Fibroblast of lung (primary cell): ENCODE measurements at places on chromosomes 13 and 19.

DNA sequence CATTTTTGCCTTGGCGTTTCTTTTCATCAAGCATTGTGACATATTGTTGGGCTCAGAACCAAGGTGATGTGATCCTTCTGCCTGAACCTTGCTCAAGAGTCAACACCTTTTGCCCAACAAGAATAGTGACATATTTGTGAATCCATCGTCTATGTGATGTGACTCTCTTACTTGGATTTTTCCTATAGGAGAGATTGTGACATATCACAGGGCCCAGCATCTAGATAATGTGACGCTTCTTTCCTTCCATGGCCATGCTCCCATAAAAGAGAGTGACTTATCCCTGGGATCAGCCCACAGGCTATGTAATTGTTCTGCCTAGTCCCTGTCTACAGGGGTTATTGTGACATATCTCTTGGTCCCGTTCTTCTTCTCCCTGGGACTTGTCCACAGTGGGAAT lies 8.5 kb upstream of the ZNF429 start:
- no peak for DNase-seq

- no peak for DNase-seq
These were observed 27.1 kb downstream of the LNX2 start for GRCh38 chr13:27593267-27593666.

DNA sequence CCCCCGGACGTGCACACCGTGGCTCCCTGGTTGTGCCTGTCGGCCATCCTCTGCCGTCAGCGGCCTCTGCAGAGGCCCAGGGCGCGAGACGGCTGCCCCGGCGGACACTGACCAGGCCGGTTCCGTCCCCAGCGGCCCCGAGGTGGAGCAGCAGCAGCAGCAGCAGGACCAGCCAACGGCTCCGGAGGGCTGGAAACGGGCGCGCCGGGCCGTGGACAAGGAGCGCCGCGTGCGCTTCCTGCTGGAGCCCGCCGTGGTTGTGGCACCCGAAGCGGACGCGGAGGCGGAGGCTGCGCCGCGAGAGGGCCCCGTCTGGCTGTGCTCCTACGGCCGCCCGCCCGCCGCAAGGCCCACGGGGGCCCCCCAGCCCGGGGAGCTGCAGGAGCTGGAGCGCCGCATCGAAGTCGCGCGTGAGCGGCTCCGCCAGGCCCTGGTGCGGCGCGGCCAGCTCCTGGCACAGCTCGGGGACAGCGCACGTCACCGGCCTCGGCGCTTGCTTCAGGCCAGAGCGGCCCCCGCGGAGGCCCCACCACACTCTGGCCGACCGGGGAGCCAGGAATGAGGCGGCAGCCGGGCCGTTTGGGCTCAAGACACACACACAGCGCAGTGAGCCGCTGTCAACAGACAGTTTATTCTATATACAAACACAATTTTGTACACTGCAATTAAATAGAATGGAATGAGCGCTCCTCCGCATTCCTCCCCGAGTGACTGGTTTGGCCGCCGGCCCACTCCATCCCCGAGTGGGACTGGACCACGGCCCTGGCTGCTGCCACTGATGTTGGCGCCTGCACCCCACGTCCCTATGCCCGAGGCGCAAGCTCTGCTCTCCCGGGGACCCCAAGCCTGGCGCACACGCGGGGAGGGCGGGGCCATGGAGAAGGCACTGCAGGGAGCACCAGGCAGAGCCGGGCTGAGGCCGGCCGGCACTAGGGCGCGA lies 9.1 kb downstream of the GRIN3B start:
- DNase-seq, result peak; percentile 92

DNA sequence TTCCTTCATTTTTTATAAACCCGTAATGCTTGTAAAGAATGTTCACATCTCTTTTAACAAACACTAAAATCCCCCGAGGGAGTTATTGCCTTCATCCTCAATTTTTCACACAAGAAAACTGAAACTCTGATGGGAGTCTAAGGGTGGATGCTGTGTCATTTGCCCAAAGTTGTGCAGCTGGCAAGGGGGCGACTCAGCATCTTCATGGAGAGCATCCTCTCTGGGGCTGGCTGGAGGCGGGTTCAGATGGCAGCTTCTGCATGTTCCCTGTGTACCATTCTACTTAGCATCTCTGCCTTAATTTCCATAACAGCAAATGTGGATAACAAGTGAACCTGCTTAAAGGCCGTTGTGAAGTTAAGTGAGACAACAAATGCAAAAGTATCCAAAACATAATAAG lies 256.4 kb downstream of the IRS2 start:
- DNase-seq, result no peak

DNA sequence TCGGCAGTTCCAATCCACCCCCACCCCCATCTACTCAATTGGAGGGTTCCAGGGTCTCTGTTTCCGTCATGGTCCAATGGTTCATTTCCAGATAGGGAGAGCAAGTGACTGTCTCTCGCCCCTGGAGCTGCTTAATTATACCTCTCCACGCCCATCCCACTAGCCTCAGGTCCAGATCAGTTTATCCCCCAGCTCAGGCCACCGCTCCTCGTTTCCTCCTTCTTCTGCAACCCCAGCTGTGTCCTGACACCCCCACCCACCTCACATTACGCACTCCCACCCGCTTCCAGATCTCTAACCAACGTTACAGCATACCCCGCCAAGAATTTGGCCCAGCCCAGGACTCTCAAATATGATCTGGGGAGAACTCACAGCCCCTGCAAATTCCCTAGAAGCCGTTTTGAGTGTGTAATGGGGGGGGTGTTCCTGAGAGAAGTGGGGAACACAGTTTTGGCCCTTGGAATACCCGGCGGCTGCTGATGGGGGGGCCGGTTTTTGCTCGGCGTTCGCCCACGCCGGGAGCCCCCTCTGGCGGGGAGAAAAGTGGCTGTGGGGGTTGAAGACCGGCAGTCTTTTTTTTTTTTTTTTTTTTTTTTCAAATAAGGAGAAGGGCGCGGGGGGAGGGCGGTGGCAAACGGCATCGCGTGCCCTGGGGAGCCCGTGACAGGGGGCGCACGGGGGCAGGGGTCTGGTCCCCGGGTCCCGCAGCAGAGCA lies 1.7 kb upstream of the PDE4A start:
- DNase-seq, result no peak
